ENCODE measurements at places on chromosomes 1 and 21. TPM values are rescaled to one million over a fixed set of nuclear protein-coding genes. Genes with fewer than 3 reads are reported as not detected.

Gene PADI4
- polyA plus RNA-seq = not detected

Gene B3GALT2
- 0.37 TPM for polyA plus RNA-seq

Gene ALX3
- polyA plus RNA-seq = not detected

- no peaks in the 10 kb centered on the region for H3K27me3 ChIP-seq
- H3K27ac ChIP-seq = no peak overlapping the region
- H3K4me3 ChIP-seq = no peak overlapping the region
- H3K4me1 ChIP-seq = no peaks in the 10 kb centered on the region
- no peaks in the 10 kb centered on the region for H3K36me3 ChIP-seq
Observed at GRCh38 chr1:107750364-107750959, 214.5 kb downstream of the VAV3 start.

DNA sequence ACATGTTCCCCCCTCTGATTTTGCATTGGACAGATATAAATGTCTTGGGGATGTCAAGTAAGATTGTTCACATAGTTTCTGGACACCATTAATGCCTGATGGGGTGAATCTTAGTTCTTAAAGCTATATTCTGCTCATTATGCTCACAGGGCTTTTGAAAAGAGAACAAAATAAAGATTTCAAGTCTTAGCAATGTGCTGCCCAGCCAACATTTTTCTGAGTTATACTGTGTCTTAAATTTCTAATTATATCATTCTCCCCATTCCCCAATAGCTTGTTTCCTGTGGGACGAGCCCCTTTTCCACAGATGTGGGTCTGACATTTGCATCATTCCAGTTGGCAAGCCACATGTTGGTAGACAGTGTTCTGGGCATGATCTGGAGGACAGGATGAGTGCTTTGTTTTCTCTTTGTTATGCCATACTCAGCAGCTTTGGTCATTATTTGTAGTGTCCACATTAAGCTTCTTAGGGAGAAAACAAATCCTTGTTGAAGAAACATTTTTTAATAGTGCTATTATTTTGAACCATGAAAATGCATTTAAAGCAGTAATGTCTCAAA, 32.8 kb downstream of the MTARC1 start:
- no peak overlapping the region for H3K27ac ChIP-seq
- H3K4me3 ChIP-seq = no peak overlapping the region
- no peaks in the 10 kb centered on the region for H3K36me3 ChIP-seq
- H3K4me1 ChIP-seq = no peaks in the 10 kb centered on the region
- no peak for DNase-seq

GRCh38 chr1:116587501-116588227, 16.8 kb upstream of the CD58 start:
- H3K27me3 ChIP-seq = no peaks in the 10 kb centered on the region
- H3K27ac ChIP-seq = no peak overlapping the region
- no peak for DNase-seq
- no peak overlapping the region for H3K4me3 ChIP-seq

- H3K27ac ChIP-seq = no peak overlapping the region
- DNase-seq = no peak
- H3K27me3 ChIP-seq = no peaks in the 10 kb centered on the region
- peaks cover 12% of the 10 kb centered on the region for H3K4me1 ChIP-seq
- no peak overlapping the region for H3K4me3 ChIP-seq
- no peaks in the 10 kb centered on the region for H3K36me3 ChIP-seq
Observed at GRCh38 chr1:205537386-205538018, 33.0 kb downstream of the CDK18 start.

DNA sequence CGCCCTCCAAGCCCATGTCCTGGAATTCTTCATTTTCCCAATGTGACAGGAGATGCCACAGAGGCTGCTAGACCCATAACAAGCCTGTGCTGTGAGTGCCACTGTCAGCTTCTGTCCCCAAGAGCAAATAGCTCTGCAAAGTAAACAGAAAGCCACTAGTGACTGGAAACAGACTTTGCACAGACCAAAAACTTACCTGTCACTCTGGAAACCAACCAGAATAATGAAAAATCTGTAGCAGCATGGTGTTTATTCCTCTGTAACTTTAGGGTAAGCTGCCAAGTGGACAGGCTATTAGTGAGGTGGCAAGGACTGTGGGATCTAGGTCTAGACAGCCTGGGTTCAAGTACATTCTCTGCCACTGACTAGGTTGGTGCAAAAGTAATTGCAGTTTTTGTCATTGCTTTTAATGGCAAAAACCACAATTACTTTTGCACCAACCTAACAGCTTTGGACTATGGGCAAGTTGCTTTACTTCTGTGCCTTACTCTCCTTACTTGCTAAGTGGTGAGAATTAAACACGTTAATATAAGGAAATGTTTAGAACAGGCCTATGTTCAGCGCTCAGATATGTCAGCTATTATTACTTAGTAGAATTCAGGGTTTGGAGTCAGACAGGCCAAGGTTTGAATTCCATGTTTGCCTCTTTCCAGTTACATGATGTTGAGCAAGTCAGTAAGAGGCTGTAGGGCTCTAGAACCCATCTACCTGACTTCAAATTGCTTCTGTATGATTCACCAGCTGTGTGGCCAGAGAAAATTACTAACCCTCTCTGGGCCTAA, at the start of gene C8B:
TSS of gene C8B (minus strand) at position 100 of the 782 bp plus-strand sequence. CDS start at position 33, 67 bp downstream.
- no peak within 1 kb of the TSS for H3K27ac ChIP-seq
- no peaks in the 10 kb centered on the region for H3K36me3 ChIP-seq
- H3K4me3 ChIP-seq = no peak within 1 kb of the TSS
- H3K4me1 ChIP-seq = no peaks in the 10 kb centered on the region
- no peak for DNase-seq
- H3K27me3 ChIP-seq = no peaks in the 10 kb centered on the region

DNA sequence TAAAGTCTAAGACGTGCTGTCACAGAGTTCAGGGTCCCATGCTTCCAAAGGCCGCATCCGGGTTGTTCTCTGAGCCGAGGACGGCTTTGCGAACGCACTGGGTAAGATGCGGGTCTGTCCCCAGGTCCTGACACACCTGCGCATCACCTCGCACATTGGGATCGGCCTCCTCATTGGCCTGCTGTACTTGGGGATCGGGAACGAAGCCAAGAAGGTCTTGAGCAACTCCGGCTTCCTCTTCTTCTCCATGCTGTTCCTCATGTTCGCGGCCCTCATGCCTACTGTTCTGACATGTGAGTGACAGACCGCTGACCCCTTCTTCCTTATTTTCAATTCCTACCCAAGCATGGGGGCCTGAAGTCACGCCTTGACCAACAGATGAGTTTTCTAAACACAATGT, 25.3 kb downstream of the TFF3 start:
- no peak overlapping the region for H3K27ac ChIP-seq
- no peaks in the 10 kb centered on the region for H3K27me3 ChIP-seq
- H3K4me1 ChIP-seq = no peaks in the 10 kb centered on the region
- H3K36me3 ChIP-seq = no peaks in the 10 kb centered on the region
- DNase-seq = no peak

- H3K4me3 ChIP-seq = no peak overlapping the region
- no peaks in the 10 kb centered on the region for H3K36me3 ChIP-seq
- H3K27ac ChIP-seq = peak overlapping the region; percentile 78
- no peak for DNase-seq
Observed at GRCh38 chr1:185969028-185969427, 234.8 kb downstream of the HMCN1 start.

DNA sequence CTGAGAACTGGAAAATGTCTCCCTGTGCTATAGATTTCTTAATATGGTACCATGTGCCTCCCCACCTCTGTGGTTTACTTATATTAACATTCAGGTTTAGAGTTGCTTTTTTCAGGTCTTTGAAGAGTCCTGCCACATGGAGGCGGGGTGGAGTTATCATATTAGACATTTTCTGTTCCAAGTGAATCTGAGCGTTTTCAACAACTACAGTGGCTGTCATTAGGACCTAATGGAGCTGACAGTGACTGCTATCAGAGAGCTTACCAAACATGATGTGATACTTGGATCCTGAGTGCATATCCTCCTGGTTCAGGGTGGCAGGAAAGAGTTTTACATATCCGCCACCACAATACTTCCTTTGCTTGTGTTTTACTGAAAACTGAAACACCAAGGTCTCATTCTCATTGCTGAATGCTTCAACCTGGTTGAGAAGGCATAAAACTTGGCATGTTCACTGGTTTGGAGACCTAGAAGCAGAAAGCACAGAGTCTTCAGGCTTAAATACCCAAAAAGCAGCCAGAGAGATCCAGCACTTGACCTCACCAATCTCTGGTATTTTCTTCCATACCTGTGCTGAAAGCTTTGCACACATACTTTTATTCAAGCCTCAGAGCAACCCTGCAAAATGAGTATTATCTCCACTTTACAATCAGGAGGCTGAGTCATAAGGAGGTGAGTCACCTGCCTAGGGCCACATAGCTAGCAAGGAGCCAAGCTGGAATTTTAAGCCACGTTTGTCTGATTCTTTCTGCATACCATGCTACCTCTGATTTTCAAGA, 47.4 kb upstream of the OSBPL9 start:
- H3K27ac ChIP-seq = peak overlapping the region; percentile 86
- no peaks in the 10 kb centered on the region for H3K36me3 ChIP-seq

DNA sequence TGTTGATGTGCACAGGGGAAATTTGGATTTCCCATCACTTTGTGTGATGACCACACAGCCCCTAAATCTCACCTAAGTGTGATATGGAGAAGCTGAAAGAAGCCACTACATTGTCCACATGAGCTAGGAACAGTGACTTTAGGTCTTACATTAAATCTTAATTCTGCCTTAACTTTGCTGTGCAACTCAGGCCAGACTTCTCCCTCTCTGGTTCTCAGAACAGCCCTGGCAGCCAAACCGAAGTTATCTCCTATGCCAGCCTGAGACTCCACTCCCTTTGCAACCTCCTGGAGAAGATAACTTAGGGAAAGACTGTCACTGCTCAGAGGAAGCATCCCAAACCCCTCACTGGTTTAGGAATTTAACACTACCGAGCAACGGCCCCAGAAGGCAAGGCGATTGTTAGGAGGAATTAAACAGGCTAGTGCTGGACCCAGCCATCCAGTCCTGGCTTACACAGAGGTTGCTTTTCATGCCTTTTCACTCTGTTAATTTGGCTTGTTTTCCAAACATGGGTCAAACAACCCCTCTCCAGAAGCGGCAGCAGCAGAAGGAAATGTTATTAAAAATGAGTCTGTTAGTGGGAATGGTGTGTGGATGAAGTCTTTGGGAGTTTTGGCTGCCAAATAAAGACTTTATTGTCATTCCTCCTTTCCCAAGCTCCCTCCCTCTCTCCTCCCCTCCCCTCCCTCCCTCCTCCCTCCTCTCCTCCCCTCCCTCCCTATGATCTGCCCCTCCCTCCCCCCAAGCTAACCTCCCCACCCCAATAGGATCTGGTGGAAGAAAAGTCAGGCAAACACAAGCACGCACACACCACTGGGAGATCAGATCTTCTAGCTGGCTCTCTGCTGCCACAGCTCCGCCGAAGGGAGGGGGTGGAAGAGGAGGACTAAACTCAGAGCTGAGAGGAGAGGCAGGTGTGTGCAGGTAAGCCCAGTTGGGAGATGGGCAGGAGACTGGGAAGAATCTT, at the start of gene PRELP:
TSS of gene PRELP (plus strand) at position 795 of the 970 bp plus-strand sequence. CDS start 7,379 bp downstream, outside the sequence.
- peaks cover 7% of the 10 kb centered on the region for H3K4me1 ChIP-seq
- H3K4me3 ChIP-seq = no peak within 1 kb of the TSS
- no peak within 1 kb of the TSS for H3K27ac ChIP-seq

GRCh38 chr1:81412954-81413353, 387.8 kb upstream of the ADGRL2 start:
- DNase-seq = no peak
- H3K36me3 ChIP-seq = no peaks in the 10 kb centered on the region
- no peak overlapping the region for H3K4me3 ChIP-seq
- no peaks in the 10 kb centered on the region for H3K4me1 ChIP-seq

DNA sequence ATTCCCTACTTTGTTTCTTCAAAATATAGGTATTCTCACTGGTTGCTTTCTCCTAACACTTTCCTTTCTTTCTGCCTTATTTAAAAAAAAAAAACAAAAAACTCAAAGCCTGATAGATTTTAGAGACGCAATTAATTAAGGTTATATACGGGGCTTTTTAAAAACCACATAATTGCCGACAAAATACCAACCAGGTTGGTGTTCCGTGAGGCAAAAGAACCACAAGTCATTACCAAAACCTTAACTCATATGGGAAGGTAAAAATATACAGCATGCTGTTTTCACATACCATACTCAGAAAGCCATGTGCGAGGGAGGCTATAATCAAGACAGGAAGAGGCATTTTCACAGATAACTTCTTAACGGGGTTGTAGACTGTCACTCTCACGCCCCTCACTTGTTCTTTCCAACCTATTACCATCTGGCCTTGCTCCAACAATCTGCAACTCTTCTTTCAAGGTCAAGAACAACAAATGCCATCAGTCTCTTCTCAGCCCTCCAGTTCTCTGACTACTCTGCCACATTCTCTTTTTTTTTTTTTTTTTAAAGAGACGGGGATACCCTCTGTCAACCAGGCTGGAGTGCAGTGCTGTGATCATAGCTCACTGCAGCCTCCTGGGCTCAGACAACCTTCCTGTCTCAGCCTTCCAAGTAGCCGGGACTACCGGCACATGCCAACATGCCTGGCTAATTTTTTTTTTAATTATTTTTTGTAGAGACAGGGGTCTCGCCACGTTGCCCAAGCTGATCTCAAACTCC, 102.6 kb downstream of the APP start:
- peaks cover 22% of the 10 kb centered on the region for H3K4me1 ChIP-seq
- no peaks in the 10 kb centered on the region for H3K36me3 ChIP-seq
- H3K4me3 ChIP-seq = no peak overlapping the region
- no peak overlapping the region for H3K27ac ChIP-seq
- no peak for DNase-seq

- H3K27me3 ChIP-seq = no peaks in the 10 kb centered on the region
- H3K4me1 ChIP-seq = peaks cover 2% of the 10 kb centered on the region
- H3K27ac ChIP-seq = no peak overlapping the region
- no peak for DNase-seq
- H3K4me3 ChIP-seq = no peak overlapping the region
- H3K36me3 ChIP-seq = no peaks in the 10 kb centered on the region
Observed at GRCh38 chr1:24893431-24893830, 36.6 kb downstream of the RUNX3 start.
